ENCODE measurements at places on chromosomes 4 and X.
A peak's percentile ranks its signal among the peaks of the same experiment; 100 is the strongest.

GRCh38 chrX:150547375-150548115 is 20.9 kb upstream of the MTM1 start:
- DNase-seq: no peak

GRCh38 chr4:167509551-167509950 is 275.3 kb upstream of the SPOCK3 start:
- DNase-seq: no peak

- peak; percentile 2 for DNase-seq
Measured at GRCh38 chr4:148998719-148999118, 556.5 kb upstream of the NR3C2 start.

DNA sequence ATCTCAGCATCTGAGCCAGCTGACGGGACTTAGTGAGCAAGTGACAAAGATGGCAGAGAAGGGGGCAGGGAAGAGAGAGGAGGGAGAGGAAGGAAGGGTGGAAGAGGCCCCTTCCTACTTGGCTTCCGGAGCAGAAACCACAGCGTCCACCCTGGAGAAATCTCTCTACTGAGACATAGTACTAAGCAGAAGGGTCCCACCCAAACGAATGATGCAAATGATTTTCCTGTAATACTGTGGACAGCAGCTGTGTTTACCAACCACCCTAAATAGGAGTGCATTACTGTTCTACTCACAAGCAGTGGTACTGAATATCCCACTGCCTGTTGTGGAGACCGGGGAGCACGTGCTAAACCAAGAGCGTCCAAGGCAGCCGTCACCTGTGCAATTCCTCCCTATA is 29.4 kb downstream of the DTHD1 start:
- no peak for DNase-seq

DNA sequence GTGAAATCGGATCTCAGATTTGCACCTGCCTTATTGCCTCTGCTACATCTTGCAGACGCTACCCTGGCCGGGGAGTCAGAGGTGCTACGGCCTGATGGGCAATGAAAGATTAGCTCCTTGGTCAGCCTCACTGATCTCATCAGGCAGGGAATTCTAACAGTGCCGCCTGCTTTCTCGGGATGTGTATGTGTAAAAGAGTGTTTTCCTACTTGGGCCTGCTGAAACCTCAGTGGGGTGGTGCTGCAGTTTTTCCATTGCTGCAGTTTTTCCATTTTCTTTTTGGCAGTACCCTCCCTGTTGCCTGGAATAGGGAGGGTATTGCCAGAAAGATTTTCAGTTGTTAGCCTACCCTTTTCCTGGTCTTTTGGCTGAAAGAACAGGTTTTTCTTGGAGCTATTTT is 117.5 kb downstream of the CDKL5 start:
- no peak for DNase-seq

Data from AG04450 (cell line).